ENCODE measurements at places on chromosomes 1 and 21.

GRCh38 chr21:39180429-39181019 is 2.7 kb downstream of the PSMG1 start:
- no peak for DNase-seq

DNA sequence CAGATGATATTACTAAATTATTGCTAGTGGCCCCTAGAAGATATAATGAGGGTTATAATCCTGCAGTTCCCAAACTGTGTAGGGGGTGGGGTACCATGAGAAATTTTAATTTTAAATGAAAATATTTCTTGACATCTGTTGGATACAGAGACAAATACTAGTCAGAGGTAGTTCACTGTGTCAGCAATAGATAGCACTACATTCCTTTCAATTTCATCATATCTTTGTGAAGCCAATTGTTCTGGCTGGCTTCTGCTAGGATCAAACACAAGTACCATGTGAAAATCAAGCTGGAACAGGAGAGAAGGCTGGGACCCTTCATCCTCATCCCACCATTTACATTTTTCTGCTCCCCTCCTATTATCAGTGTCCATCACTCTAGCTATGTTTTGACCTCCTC is 208.1 kb downstream of the USH2A start:
- no peak for DNase-seq

- DNase-seq: no peak
Observed at GRCh38 chr1:11072216-11072917, 12.5 kb upstream of the SRM start.

DNA sequence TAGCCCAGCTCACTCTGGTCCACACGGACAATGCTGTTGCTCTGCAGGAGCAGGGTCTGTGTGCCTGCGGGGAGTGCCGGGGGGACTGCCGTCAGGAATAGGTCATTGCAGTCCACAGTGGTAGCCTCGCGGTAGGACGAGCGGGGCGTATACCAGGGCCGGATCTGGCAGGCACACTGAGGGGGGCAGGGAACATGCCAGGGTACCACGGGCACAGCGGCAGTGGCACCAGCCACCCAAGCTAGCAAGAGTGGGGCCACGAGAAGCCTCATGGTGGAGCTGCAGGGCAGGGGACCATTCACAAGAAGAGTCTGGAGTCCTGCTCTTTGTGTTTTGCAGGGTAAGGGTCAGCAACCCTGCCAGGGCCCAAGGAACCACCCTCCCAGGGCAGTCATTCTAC is 65.8 kb downstream of the LRRN2 start:
- no peak for DNase-seq

DNA sequence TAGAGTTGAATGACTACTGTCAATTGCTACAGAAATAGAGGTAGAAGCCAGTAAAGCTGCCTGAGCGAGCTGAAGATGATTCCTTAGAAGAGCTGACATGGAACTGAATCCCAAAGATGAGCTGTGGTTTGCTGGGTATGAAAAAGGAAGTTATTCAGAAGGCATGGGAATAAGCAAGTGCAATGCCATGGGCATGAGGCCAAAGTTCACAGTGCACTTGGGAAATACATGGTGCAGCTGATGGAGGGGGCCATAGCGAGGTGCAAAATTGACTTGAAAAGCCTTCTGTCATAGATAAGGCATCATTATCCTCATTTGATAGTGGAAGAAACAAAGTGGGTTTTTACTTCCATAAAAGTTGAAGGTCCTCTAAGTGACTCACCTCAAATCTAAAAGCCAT is 88.6 kb downstream of the NEK7 start:
- DNase-seq: no peak

- no peak for DNase-seq
Observed at GRCh38 chr1:93805027-93805610, 73.9 kb downstream of the DNTTIP2 start.

- peak; percentile 86 for DNase-seq
Observed at GRCh38 chr1:91846007-91846638, 39.8 kb downstream of the TGFBR3 start.

- no peak for DNase-seq
Observed at GRCh38 chr1:61121631-61122030, 39.3 kb downstream of the NFIA start.

DNA sequence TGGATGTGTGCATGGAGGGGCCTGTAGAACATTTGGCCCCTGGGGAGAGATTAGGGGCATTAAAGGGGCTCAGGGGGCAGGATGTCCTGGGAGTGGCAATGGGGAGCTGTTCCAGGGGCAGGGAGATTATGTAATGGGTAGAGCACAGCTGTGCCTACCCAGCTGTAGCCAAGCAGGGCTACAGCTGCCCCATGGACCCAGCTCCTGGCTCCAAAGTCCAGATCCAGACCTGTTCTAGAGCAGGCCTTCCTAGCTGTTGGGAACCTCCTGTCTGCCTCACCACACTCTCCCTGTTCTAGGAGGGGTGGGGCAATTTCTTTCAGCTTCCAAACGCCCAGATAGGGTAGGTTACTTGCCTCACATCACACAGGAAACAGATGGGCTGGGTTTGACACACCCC is 5.6 kb downstream of the RPS6KA1 start:
- DNase-seq: no peak

DNA sequence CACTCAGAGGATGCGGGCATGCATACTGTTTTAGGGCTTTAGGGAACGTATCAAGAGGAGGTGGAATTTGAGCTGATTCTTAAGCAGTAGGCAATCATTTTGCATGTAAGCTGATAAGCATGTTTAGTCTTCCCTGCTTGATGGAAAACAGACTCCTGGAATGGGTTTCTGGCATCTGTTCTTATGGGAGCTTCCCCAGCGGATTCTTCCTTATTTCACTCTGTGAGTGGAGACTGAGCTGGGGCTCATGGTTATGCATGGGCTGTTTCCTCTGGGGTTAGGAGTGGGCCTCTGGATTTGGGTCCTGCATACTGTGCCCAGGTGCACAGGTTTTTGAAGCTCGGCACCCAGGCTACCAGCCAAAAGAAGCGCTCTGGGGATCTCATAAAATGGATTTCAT is 93.4 kb downstream of the DIRAS3 start:
- no peak for DNase-seq

- no peak for DNase-seq
Observed at GRCh38 chr1:41542196-41542930, 57.9 kb upstream of the EDN2 start.

- DNase-seq: no peak
Observed at GRCh38 chr1:234782791-234783190, 172.8 kb upstream of the IRF2BP2 start.

DNA sequence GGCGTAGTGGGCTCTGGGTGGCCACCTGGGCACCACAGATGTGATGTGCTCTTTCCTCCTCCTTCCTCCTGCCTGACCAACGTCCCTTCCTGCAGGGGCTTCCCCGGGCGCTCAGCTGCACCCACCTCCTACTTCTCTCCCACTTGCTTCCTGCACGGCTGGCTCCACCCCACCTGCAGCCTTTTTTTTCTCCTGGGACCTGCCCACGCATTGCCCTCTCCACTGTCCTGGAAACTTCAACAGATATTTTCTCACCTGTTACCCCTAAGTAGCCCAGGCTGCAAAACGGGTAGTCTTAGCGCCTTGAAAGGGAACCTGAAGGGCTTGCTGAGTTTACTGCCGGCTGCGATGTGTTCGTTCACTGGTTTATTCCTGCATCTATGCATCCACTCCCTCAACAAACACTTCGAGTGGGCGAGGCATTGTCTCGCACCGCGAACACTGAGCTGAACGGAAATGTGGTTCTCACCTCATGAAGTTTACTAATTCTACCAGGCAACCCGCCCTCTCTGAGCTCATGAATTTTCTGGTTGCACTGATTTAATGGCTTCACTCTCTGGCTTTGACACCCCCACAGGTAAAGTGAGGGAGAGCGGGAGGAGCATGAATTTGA is 23.6 kb downstream of the ZBTB18 start:
- DNase-seq: no peak

GRCh38 chr21:46294647-46295176 is 8.6 kb downstream of the YBEY start:
- peak; percentile 3 for DNase-seq

DNA sequence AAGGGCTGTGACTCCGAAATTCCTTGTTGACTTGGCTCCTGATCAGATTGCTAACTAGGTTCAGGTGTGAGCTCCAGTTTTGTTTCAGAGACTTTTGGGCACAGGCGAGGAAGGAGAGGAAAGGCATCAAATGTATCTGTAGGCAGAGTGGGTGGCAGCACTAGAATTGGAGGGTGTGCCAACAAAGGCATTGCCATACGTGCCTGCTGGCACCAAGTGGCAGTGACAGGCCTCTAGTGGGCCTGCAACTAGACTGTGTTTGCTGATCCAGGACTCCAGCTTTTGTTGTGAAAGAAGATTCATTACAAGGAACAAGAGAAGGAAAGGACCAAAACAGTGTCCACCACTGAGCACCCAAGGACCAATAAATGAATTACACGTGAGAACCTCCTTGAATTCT is 79.5 kb downstream of the TM2D1 start:
- DNase-seq: no peak

DNA sequence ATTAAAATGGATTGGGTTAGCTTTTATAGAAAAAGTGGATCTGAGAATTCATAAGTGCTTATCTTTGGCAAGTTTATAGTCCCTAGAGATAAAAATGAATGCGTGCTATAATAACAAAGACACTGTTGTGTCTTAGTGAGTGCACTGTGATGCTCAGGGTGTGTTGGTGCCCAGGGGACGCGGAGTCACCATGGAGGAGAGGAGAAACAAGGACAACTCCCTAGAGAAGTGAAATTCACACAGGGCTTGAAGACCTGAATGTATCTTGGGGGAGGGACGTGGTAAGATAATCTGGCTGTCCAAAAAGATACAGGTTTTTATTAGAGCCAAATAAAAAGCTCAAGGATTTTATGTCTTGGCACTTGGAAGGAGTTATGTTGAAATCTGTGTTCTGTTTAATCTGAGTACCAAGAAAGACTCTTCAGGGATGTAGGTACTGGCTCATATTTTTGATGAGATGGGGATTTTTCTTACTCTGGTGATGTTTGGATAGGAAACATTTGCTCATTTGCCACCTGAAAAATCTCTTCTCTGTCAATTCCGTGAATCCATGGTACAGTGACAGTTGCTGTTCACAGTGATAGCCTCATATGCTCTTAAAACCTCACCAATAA is 9.6 kb downstream of the SMYD2 start:
- no peak for DNase-seq

- no peak for DNase-seq
Observed at GRCh38 chr1:14120895-14121294, 420.9 kb downstream of the PRDM2 start.

DNA sequence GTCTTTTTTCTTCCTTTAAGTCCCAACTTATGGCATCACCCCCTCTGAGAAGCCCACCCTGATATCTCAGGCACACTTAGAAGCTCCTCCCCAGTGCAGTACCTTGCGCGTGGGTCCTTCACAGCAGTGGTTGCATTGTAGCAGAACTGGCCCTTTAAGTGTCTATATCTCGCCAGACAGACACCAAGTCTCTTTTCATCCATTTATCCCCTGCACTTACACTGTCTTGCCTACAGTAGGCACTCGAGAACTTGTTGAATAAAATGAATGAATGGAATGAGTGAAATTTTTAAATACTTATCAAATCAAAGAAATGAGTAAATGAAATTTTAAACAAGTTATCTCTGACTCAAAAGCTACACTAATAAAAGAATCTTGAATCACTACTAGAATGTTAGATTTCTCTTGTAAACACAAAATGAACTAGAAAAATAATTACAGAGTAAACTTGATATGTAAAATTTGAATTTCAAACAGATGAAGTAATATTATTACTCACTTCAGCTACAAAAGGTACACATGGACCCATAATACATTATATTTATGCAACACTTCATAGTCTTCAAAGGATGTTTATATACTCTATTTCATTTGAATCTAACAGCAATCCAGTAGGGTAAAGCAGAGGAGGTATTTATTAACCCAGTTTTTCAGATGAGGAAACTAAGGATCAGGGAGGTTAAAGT is 54.7 kb upstream of the MAN1A2 start:
- DNase-seq: no peak

- no peak for DNase-seq
Observed at GRCh38 chr1:222240536-222241181, 307.2 kb downstream of the HHIPL2 start.

DNA sequence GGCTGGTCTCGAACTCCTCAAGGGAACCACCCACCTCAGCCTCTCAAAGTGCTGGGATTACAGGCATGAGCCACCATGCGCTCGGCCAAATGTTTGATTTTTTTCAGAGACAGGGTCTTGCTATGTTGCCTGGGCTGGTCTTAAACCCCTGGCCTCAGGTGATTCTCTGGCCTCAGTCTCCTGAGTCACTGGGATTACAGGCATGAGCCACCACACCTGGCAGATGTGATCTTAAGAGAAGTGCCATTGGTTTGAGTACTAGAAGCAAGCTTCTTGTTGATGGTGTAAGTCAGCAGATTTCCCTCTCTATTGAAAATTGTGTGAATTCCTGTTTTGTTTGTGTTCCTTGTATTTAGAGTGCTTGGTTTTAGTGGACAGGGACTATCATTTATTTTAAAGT is 5.2 kb downstream of the CAP1 start:
- no peak for DNase-seq

DNA sequence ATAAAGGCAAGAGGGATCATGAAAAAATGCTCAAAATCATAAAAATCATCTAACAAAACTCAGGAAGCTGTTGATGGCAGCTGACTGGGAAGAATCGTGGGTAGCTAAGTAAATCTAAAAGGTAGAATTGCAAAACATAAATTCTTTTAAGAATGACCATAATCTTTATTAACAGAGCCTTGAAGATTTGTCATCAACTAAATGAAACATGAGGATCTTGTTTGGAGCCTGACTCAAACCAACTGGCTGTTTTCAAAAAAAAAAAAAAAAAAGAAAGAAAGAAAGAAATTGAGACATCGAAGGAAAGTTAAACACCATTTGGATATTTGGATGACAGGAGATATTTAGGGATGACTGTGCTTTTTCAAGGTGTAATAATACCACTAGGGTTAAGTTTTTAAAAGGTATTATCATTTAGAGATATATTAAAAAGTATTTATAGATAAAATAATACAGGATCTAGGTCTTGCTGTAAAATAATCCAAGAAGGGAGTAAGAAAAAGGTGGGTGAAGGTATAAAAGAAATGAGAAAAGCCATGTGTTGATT is 48.6 kb downstream of the CD34 start:
- DNase-seq: no peak

GRCh38 chr1:115476616-115477015 is 138.6 kb upstream of the NGF start:
- no peak for DNase-seq

All from NCI-H2227 treated with DMSO at 0.1 percent for 48 hours (cell line).